Hippocampal formation (tissue), 2 donors: ENCODE measurements at places on chromosomes 1 and 21.

GRCh38 chr1:107251839-107252238 is 111.0 kb downstream of the NTNG1 start:
- DNase-seq, result no peak

DNA sequence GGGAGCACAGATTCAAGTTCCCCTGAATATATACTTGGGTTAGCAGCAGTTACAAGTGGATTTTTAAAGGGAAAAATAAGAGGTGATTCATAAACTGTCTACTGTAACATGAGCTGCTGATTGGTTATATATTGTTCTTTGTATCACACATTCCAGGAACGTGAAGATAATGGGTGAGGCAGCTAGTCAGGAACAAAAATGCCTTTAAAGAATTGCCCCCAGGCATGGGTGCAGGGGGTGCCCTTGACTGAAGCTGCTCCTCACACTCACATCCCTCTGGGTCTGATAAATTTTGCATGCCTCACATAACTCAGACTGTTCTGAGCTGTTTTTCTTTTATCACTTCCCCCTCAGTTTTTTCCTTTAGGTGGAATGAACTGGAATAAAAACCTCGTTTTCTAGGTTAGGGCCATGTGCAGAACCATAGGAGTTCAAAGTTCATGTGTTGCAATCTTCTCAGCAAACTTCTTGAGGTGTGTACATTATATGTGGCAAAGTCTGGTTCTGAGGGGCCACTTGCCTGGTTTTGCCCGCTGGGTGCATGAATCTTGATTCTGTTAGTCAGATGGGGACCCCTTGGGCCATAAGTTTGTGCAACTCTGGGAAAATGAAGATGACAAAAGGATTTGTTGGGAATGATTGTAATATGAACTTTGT is 21.1 kb downstream of the TBX19 start:
- no peak for DNase-seq

DNA sequence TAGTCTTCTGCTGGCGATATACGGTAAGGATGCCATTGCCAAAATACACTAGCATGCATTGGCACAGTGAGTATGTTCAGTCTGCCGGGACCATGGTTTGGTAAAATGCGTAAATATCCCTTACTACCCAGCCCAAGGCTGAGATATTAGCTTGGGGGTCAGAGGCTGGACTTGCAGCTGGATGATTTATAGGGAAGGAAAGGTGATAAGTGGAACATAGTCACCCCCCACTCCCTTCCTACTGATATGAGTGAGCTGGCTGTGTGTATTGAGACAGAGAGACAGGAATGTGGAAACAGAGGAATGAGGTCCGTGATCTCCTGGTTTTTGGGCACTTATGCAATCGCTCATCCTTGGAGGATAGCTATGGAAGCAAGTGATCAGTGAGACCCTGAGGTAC is 642.8 kb downstream of the KCNT2 start:
- DNase-seq, result no peak

GRCh38 chr1:165877940-165878556 is 50.6 kb downstream of the UCK2 start:
- DNase-seq, result no peak

DNA sequence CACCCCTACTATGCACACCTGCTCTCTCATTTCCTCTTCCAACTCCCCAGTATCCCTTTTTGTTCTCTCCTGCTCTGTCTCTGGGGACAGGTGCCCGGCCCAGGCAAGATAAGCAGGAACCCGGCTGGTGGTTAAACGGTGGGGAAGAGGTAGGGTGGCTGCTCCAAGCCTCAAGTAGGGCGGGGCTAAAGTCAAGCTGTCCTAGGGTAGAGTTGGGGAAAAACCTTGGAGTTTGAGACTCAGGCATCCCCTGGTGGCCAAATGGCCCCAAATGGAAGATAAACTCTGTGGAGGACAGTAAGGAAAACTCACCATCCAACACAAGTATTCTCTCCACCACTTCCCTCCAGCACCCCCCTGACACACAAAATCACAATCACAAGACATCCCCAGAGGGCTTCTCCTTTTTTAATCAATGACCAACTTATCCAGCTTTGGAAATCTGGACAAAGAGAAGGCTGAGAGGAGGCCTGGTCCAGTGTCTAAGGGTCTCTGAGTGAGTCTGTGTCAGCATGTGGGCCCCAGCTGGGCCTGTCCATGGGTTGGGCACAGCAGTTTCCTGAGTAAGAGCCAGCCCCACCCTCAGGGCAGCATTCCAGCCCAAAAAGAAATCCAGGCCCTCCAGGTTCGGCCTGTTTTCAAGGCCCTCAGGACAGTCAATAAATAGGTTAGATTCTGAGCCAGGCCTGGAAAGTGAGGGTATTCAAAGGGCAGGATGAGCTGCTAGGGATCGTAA is 9.8 kb downstream of the POMGNT1 start:
- DNase-seq, result no peak
